Activated T-helper 2 cell treated with anti-CD3 and anti-CD28 coated beads, Interferon-gamma antibody, Interleukin-2, Interleukin-4, amounts not matched to agents 10 μg/mL and 5 μg/mL and 100 μg/mL, durations not matched to agents 14 hours and 24 hours and 36 hours (primary cell): ENCODE measurements at places on chromosomes 4 and X.

DNA sequence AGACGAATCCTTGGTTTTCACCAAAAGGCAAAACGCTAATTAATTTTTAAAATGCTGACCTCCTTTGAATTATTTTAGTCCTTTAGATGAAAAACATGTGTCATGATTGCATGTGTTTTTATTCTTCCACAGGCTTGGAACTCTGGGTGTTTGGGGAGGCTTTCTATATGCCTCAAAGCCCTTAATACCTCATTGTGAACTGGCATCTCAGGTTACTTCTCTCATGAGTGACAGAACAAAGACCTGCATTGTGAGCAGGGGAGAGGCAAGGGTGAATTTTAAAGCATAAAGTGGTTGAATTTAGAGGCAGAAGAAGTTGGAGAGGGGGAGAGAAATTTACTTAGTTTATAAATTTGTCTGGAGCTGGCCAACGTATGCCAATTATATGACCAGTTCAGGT lies 119.5 kb downstream of the ARSF start:
- no peaks in the 10 kb centered on the region for H3K36me3 ChIP-seq
- no peaks in the 10 kb centered on the region for H3K27me3 ChIP-seq
- DNase-seq = no peak
- H3K4me1 ChIP-seq = no peaks in the 10 kb centered on the region

DNA sequence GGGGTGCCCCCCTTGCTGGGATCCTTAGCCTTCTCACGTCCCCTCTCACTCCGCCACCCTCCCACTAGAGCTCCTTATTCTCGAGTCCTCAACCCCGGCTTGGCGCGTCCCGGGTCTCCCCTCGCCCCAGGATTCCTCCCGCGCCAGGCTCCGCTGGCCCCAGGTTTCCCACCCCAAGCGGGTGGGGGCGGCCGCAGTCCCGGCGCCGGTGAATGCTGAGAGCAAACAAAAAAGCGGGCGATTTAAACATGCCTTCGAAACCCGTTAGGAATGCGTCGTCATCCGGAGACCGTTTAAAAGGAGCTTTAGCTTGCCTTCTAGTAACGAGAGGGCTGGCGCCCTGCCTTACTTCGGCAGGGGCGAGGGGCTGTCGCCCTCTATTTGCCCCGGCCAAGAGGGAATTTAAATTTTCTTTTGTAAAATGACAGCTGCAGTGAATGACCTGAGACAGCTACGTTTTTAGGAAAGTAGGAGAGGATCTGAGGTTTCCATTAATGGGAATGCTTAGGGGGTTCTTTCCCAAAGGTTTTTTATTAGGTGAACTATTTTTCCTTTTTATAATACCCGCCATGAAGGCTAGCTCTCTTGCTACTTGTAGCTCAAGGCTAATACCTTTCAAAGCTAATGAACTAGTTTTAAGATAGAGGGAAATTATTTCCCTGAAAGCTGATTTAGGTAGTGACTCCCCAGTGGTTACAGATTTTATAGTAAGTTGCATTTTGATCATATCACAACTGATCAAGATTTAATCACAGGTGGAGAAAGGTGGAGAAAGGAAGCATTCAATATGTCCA lies 3.1 kb downstream of the JADE1 start:
- H3K4me3 ChIP-seq = peak overlapping the region; percentile 78
- H3K27ac ChIP-seq = peak overlapping the region; percentile 76
- H3K27me3 ChIP-seq = no peaks in the 10 kb centered on the region
- H3K36me3 ChIP-seq = peaks cover 10% of the 10 kb centered on the region
- no peak for DNase-seq

DNA sequence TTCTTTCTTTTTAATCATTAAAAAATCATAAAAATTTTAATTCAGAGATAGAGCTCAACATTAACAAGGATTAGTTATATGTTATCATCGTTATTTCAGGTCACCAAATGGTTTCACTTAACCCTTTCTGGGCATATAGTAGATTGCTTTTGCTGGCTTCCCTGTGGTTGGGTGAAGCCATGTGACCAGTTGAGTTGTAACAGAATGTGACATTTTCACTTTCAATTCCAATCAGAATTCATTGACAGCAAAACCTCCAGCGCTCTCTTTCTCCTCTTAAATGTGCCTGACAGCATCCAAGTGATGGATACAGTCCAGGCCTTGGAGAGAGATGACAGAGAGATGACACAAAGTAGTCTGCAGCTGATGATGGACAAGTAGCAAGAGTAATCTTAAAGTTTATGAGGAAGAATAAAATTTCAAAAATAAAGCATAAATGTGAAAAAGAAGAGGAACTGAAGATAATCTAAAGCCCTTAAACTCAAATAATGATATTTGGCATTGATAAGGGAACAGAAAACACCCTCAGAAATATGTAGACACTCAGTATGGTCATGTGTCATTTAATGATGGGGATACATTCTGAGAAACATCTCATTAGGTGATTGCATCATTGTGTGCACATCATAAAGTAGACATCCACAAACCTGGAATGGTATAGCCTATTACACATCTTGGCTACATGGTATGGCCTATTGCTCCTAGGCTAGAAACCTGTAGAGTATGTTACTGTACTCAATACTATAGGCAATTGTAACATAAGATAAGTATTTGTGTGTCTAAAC lies 92.3 kb upstream of the QRFPR start:
- peaks cover 8% of the 10 kb centered on the region for H3K27me3 ChIP-seq
- H3K4me3 ChIP-seq = no peak overlapping the region
- H3K36me3 ChIP-seq = no peaks in the 10 kb centered on the region
- H3K4me1 ChIP-seq = peaks cover 5% of the 10 kb centered on the region
- no peak overlapping the region for H3K27ac ChIP-seq

DNA sequence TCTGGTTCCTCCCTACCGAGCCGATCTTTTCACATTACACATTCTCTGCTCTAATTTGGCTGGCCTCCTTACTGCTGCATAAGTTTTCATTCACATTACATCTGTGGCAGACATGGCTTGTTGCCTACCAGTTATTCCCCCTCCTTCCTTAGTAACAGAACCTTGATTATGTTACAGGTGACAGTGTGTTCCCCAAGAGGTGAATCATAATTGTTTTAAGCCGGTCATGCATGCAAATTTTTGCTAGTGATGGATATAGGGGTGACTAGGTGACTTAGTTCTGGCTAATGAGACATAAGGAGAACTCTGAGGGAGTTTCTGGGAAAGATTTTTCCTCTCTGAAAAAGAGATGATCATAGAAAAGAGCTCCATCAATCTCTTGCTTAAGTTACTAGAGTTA lies 8.4 kb upstream of the LAMP2 start:
- no peaks in the 10 kb centered on the region for H3K27me3 ChIP-seq
- H3K4me3 ChIP-seq = no peak overlapping the region
- H3K36me3 ChIP-seq = no peaks in the 10 kb centered on the region
- H3K4me1 ChIP-seq = peaks cover 6% of the 10 kb centered on the region

DNA sequence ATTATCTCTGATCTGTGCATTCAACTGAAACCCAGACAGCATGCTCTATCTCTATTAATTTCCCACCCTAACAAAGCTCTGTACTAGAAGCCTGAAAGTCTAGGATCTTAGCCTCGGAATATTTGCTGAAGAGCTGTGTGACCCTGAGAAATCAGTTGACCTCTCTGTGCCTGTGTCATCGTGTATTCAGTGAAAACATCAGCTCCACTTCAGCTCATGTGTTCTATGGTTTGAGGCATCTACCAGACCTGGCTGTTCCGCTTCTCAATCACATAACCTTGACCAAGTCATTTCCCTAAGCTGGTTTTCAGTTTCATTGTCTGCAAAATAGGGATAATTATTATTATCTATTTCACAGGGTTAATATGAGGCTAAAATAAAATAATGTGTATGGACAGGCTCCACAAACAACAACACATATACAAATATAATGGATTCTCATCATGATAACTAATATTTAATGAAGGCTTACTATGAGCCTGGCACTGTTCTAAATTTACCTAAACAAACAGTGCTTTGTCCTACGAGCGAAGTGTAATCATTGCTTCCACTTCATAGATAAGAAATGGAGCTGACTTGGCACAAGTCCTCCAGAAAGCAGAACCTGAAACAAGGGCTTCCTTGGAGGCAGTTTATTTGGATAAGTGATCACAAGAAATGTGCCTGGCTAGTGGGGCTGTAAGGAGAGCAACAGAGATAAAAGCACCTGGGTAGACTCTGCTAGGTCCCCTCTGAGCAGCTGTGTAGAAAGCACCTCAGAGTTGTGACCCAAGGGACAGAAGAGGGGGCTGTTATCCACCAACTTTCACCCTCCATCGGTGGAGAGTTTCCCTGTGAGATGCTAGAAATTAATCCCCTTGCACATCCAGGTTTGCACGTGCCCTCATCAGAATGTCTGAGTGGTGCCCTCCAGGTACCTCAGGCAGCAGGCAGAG lies 356.9 kb downstream of the RAB28 start:
- DNase-seq = no peak
- no peaks in the 10 kb centered on the region for H3K27me3 ChIP-seq

GRCh38 chr4:89879215-89879614 lies 15.4 kb upstream of the MMRN1 start:
- no peak overlapping the region for H3K27ac ChIP-seq
- H3K36me3 ChIP-seq = no peaks in the 10 kb centered on the region
- DNase-seq = no peak
- peaks cover 17% of the 10 kb centered on the region for H3K27me3 ChIP-seq
- H3K4me1 ChIP-seq = peaks cover 4% of the 10 kb centered on the region
